GM12892 (cell line): ENCODE measurements at places on chromosomes 2 and 18.
A peak's percentile ranks its signal among the peaks of the same experiment; 100 is the strongest.

GRCh38 chr2:165762723-165763122 is 31.3 kb downstream of the GALNT3 start:
- DNase-seq, result no peak

DNA sequence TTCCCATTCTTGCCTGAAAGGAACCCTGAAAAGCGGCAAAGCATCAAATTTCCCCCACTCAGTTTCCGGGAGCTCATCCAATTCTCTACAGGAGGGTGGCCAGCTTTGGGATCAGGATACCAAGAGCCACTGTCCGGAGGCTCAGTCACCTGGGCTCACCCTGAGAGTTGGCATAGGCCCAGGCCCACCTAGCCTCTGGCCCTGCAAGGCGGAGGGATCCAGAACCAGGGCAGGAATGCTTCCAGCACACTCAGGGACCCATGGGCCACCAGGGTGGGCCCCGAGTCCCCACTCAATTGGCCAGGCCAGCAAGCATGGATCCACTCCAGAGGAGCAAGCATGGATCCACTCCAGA is 432.9 kb upstream of the MYT1L start:
- DNase-seq, result no peak

DNA sequence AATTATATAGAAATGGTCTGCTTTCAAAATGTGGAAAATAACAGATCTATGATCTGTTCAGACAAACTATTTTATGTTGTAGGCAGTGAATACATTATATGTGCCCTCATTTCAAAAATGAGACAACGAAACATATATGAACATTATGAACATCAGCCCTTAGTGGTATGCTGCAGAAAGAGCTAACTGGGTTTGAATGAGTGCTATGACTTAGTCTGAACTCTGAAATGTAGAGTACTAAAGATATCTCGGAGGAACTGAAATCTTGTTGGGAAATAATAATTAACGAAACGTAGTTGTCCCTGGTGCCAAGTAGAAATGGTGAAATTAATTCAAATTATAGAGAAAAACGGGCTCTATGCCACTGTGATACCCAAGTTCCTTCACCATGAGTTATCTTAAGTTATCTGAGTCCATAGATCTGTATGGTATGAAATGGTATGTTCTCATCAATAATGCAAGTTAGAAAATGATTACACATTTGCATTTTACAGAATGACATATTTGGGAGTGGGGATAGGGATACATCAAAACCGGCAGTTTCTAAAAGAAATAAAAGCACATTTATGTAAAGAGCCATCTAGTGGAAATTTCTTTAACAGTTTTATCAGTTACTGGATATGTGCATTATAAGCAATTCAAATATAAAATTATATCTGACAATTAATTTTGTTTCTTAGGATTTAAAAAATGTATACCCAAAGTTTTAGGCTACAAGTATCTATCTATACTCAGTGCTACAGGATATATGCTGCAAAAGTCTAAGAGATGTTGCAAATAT is 26.7 kb downstream of the STARD6 start:
- DNase-seq, result no peak

- no peak for DNase-seq
These were observed 283.9 kb downstream of the ALPK2 start for GRCh38 chr18:58344861-58345463.

DNA sequence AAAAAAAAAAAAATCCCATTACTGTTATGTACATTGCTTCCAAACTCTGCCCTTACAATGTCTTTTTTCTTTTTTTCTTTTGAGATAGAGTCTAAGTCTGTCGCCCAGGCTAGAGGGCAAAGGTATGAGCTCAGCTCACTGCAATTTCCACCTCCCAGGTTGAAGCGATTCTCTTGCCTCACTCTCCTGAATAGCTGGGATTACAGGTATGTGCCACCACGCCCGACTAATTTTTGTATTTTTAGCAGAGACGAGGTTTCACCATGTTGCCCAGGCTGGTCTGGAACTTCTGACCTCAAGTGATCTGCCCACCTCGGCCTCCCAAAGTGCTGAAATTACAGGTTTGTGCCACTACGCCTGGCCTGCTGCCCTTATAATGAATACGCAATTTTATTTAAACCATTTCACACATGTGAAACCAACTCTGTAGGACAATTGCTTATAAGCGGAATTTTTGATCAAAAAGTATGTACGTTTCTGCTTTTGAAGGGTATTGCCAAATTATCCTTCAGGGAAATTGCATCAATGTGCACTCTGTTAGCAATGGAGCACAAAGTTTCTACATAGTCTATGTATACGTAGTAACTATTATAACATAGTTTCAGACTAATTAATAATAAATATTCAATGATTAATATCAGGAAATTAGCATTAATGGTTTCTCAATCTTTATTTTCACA is 55.7 kb upstream of the ACTR3 start:
- DNase-seq, result no peak

GRCh38 chr18:8489761-8490160 is 119.5 kb upstream of the RAB12 start:
- DNase-seq, result no peak

DNA sequence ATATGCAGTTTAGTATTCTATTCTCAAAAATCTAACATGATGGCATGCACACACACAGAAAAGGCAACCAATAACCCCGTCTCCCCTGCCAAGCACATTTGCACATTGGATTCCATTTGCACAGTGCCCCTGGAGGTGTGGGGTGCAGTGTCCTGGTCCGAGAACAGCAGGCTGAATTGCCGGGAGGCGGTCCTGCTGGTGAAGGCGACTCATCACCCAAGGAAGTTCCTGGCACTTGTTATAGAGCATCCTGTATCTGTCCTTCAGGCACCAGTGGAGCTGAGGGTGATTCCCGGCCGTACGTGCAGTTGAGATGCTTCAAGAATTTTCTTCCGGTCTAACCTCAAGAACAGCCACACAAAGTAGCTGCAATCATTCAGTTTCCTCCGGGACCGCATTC is 73.0 kb upstream of the RAB12 start:
- no peak for DNase-seq

DNA sequence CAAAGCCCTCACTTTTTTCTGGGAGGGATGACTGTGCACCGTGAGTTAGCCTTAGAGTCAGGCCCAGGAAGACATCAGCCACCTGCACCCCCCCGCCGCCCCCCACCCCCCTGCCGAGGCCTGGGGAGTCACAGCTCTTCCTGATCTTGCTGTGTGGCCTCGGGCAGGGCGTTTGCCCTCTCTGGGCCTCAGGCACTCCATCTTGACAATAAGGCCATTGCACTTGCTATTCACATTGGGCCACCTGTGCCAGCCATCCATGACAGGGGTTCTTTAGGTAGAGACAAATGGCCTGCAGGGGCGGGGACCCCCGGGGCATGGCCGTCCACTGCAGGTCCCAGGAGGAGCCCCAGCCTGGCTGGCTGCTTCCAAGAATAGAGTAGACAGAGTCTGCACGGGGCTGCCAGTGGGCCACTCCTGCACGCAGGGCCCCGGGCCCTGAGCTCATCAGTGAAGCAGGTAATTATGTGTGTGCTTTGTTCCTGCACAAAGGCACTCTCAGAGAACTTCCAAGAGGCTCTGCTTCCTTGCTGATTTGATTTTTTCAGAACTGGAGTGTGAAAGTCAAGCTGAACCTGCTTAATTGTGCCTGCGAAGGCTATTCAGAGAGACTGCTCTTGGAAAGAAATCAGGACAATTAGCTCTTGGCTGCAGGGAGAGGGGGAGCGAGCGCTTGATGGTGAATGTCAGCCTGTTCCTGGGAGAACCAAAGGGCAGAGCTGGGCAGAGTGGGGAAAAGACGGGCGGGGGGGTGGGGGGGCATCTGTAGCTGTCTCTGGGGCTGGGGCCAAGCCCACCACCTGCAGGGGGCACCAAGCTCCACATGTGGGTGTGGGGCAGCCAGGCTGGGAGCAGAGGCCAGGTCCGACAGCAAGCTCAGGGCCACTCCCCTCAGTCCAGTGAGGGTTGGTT is 40.3 kb downstream of the RRM2 start:
- DNase-seq, result no peak

- DNase-seq, result no peak
These were observed 36.0 kb downstream of the ANKRD12 start for GRCh38 chr18:9172506-9173127.

DNA sequence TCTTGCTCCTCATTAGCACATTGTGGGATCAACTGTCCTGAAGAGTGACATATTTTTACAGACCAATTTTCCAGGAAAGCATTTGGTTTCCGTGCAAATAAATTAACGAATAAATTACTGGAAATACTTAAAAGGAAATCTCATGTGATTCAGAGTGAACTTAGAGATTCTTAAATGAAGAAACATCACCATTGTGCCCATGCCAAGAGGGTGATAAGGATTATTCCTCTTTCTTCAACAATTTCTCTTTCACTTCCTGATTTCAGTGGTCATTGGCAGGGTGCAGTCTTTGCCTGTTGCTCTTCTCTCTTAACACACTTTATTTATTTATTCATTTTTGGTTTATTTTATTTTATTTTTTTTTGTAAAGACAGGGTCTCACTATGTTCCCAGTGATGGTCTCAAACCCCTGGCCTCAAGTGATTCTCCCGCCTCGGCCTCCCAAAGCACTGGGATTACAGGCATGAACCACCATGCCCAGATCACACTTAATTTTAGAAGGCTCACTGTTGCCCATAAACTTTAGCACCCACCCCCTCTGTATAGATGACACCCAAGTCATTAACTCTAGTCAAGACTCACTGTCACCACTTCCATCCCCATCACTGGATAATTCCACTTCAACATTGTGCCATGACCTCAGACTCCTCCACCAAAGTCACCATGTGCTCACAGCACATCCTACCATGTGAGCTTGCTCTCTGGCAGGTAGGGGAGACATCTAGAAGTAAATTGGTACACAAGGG is 92.6 kb upstream of the CERS6 start:
- DNase-seq, result no peak

DNA sequence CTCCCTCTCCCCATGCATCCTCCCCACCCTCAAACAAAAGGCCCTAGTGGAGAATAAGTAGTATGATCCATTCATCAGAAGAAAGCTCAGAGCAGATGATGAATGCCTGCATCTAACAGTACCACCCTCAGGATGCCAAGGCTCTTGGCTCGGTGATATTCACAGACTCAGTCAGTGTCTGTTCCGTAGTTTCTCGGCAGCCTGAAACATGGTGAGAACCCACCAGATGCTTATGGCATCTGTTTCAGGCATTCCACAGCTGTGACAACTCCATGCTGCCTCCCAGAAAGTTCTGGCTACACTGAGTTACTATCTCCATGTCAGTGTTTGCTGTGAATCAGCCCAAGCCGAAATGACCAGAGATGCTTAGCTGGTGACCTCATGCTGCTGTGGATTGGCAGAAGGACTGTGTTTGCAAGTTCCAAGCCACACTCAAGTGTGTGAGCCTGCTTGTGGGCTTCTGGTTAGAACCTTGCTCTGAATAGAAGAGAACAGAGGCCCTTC is 83.9 kb downstream of the WDSUB1 start:
- DNase-seq, result no peak

DNA sequence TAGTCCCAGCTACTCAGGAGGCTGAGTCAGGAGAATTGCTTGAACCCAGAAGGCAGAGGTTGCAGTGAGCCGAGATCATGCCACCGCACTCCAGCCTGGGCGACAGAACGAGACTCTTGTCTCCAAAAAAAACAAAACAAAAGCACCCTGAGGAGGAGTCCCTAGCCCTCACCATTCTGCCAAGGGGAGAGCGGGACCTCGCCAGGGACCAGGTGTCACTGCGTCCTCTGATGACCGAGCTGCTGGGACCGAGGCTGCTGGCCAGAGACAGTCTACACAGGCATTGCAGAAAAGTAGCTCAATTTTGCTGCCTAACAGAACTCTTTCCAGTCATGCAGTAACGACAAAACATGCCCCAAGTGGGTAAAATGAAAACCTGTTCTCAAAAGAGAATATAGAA is 18.4 kb downstream of the NCK2 start:
- DNase-seq, result no peak

GRCh38 chr2:70596293-70596692 is 42.7 kb upstream of the TGFA start:
- no peak for DNase-seq

DNA sequence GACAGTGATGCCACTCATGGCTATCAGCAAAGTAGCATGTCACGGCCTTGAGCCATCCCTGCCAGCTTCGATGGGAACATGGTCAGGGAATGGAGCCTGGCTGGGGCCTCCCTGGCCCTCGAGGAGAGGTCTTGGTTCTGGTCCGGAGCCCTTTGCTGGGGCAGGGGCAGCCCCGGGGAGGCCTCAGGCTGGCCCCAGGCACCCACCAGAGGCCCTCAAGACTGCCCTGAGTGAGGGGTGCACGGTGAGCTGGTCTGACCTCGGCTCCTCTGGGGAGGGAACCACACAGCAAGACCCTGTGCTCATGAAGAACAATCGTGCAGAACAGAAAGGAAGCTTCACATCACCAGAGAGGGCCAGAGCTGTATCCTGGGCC is 75.2 kb upstream of the OTOS start:
- no peak for DNase-seq

GRCh38 chr2:69065735-69066336 is 52.9 kb downstream of the ANTXR1 start:
- no peak for DNase-seq

- DNase-seq, result no peak
These were observed 52.7 kb upstream of the NPAS2 start for GRCh38 chr2:100767224-100767653.

- DNase-seq, result no peak
These were observed 88.0 kb downstream of the SMAD7 start for GRCh38 chr18:48862678-48863270.

DNA sequence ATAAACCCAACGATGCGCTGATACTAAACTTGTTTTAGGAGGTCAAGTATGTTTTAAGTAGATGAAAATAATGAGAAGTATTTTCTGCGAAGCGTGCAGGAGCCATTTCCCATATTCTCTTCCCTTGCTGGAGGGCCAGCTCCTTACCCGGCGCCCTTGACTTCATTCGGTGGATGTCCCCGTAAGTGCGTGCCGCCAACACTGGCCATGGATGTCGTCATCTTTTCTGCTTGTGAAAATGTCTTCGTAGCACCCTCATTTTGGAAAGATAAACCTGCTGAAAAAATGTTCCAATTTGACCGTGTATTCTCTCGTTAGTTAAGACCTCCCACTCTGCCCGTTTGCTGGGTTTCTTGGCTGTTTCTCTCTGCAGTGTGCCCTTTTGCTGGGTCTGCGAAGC is 127.5 kb downstream of the RTP5 start:
- DNase-seq, result no peak

GRCh38 chr2:181754105-181754504 is 73.8 kb upstream of the NEUROD1 start:
- DNase-seq, result no peak

DNA sequence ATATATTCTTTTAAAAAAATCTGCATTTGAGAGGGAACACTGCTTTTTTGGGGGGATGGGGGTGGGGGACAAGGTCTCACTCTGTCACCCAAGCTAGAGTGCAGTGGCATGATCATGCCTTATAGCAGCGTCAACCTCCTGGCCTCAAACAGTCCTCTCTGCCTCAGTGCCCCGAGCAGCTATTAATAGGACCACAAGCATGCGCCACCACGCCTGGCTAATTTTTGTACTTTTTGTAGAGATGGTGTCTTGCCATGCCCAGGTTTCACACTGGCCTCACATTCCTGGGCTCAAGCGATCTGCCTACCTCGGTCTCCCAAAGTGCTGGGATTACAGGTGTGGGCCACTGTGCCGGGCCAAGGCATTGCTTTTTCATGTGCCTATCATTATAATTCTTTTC is 154.2 kb downstream of the ATAD2B start:
- DNase-seq, result no peak

GRCh38 chr2:197875763-197876162 is 71.4 kb downstream of the PLCL1 start:
- no peak for DNase-seq

- DNase-seq, result peak; percentile 1
These were observed 323.9 kb downstream of the XIRP2 start for GRCh38 chr2:167212014-167212648.
